T-helper 22 cell (primary cell): ENCODE measurements at places on chromosomes 5 and 9.

DNA sequence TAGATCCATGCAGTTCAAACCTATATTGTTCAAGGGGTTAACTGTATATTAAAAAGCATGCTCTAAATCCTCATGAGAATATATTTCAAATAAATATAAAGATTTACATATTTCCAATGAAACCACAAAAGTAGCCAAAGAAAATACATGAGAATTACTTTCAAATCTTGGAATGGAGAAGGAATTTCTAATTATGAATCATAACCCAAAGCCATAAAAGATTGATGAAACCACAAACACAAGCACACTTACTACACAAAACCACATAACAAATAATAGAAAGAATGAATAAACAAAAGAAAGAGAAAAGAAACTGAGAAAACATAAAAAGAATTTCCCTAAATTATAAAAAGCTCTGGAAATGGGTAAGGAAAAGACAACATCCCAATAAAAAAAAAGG is 16.0 kb downstream of the ERP44 start:
- no peak for DNase-seq

DNA sequence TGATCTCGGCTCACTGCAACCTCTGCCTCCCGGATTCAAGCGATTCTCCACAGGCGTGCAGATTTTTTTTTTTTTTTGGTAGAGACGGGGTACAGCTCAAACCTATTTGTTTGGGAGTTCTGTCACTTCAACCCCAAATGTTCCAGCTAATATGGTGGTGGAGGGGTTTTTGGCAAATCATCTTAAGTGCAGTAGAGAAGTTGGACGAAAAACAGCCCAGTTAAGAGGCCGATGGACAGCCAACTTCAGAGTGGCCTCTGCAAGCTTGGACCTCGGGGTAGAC is 756 bp upstream of the PRR7 start:
- DNase-seq = no peak

GRCh38 chr5:111116550-111116949 is 24.4 kb downstream of the WDR36 start:
- DNase-seq = no peak

GRCh38 chr5:114176356-114176755 is 185.5 kb upstream of the KCNN2 start:
- no peak for DNase-seq

- DNase-seq = no peak
These were observed 60.0 kb upstream of the DHFR start for GRCh38 chr5:80714570-80715298.

- no peak for DNase-seq
These were observed 27.3 kb downstream of the ANP32B start for GRCh38 chr9:98010445-98010844.

GRCh38 chr5:36607114-36607571 is 737 bp downstream of the SLC1A3 start:
- no peak for DNase-seq

GRCh38 chr5:143679777-143680176 is 132.2 kb upstream of the HMHB1 start:
- DNase-seq = no peak

GRCh38 chr5:36756848-36757247 is 119.7 kb upstream of the NIPBL start:
- DNase-seq = no peak

- no peak for DNase-seq
These were observed 166.6 kb downstream of the TSSK1B start for GRCh38 chr5:113268232-113268631.

GRCh38 chr5:148615644-148616275 is 38.6 kb downstream of the HTR4 start:
- DNase-seq = no peak

DNA sequence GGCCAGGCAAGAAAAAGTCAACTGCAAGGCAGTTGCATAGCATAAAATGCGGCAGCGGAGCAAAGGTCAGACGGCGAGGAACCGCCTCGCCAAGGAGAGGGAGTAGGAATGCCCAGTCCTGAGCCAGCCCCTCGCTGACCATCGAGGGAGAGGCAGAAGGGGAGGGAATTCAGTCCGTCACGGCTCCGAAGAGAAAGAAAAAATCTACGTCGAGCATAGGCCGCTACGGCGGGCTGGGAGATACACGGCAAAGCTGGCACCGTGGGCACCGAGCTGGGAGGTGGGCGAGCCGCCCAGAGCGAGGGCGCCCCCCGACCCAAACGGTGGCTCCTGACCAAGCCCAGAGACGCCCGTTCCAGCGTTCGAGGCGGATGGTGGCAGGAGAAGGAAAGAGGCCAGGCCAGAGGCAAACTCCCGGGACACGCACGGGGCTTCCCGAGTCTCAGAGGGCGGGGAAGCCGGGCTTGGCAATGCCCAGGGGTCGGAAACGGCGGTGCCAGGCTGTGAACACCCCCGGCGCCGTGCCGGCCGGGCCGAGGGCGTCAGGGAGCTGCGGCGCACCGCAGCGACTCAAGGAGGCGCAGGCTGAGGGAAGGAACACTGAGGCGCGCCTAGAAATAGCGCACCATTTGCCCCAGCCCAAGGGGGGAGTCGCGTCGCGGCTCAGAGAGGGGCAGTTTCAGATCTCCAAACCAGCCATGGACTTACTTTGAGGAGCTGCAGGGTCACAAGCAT is 518 bp downstream of the SPRY4 start:
- peak; percentile 2 for DNase-seq

DNA sequence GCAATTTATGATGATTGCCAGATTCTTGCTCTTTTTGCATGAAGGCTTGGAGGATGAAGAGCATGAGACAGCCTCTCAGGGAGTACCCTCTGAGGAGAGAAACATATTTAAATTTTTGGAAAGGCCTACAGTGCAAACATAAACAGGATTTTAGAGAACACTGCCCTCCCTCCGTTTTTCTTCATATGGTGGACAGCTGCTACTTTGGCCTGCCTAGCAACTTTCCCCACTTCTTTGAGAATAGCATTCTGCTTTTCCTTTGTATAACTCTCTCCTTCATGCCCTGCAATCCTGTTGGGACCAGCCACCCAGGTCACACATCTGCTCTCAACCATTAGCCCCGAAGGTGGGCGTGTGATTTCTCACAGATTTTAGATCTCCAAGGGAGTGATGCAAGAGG is 20.5 kb upstream of the TXN start:
- no peak for DNase-seq

DNA sequence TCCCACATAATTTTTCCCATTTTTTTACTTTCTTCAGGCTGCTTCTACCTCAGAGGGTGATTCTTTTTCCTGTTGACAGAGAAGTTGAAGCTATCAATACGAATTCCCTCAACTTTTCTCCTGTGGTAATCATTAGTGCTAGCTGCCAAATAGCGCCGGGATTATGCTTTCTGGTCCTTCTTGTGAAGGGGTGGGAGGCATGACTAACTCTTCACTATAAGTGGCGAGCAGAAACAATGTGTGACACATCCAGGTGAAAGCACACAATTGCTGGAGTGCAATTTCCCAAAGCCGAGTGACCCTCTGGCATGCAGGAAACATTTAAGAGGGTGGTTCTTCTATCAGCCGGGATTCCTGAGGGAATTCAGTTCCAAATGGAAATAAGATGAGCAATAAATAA is 56.0 kb downstream of the TRPC7 start:
- DNase-seq = no peak

DNA sequence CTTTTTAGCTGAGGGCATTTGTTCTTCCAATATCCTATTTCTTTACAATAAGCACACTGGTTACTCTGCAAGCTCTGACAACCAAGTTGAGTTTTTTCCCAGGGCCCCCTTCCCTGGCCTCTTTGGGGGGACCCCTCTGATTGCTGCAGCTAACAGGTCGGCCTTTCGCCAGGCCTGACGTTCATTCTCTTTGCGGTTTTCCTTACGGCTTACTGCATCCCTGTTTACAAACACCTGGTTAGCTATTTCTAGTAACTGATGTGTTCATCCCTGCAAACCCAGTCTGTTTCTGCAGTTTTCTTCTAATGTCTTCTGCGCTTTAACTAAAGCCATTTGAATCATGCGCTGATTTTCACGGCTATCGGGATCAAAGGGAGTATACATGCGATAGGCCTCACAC is 37.5 kb upstream of the PPP1R26 start:
- DNase-seq = no peak

DNA sequence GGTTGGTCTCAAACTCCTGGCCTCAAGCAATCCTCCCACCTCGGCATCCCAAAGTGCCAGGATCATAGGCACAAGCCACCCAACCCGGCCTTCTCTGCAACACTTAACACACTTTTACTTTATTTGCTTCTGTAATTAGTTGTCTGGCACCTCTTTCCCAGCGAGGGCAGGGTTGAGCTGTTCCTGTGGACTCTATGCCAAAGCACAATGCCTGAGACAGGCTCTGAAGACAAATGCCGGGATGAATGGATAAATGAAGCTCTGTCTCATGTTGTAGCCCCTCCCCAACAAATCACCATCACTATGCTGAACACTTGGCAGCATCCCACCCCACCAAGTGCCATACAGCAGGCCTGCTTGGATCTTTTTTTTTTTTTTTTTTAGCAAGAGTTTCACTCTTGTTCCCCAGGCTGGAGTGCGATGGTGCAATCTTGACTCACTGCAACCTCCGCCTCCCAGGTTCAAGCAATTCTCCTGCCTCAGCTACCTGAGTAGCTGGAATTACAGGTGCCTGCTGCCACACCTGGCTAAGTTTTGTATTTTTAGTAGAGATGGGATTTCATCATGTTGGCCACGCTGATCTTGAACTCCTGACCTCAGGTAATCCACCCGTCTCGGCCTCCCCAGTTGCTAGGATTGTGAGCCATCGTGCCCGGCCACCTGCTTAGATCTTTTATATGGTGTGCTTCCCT is 21.3 kb downstream of the GPX3 start:
- DNase-seq = no peak

DNA sequence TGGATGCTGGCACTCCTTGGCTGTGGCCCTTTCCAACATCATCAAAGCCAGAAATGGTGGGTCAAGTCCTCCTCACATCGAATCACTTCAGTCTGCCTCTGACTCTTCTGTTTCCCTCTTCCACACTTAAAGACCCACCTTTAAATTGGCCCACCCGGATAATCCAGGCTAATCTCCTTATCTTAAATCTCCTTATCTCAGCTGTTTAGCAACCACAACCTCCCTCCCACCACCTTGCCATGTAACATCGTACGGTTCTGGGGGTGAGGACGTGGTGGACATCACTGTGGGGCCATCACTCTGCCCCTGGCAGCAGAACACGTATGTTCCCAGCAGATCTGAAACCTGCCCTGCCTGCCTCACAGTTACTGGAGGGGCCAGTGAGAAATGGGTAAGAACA is 11.5 kb downstream of the IGFBPL1 start:
- no peak for DNase-seq

- DNase-seq = no peak
These were observed 41.9 kb downstream of the MOCS2 start for GRCh38 chr5:53067641-53068040.

DNA sequence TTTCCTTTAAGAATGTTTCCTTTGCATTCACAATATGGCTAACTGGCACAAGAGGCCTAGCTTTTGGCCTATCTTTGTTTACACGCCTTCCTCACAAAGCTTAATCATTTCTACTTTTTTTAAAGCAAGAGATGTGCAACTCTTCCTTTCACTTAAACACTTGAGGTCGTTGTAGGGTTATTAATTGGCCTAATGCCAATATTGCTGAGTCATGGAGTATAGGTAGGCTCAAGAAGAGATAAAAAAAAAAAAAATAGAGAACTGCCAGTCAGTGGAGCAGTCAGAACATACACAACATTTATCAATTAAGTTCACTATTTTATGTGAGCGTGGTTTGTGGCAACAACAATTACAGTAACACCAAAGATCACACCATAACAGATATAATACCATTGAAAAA is 5.9 kb downstream of the FKBP15 start:
- DNase-seq = no peak

GRCh38 chr5:108074626-108075025 is 307.3 kb downstream of the FBXL17 start:
- DNase-seq = no peak

DNA sequence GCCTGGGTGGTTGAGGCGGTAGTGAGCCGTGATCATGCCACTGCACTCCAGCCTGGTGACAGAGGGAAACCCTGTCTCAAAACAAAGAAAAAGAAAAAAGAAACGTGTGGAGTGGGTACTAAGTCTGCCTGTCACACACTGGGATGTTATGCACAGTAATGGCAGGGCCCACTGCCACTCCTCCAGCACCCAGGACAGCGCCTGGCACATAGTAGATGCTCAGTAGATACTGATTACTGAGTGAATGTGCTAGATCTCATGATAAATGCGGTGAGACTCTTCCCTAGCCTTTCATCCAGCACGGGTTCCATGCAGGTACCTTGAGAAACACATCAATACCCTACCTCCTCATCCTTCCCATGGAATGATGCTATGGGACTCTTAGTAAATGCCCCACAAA is 87.4 kb upstream of the HSPA9 start:
- no peak for DNase-seq

GRCh38 chr5:90845723-90846554 is 287.3 kb downstream of the ADGRV1 start:
- DNase-seq = no peak

- DNase-seq = no peak
These were observed 6.4 kb downstream of the CMBL start for GRCh38 chr5:10301266-10301665.

DNA sequence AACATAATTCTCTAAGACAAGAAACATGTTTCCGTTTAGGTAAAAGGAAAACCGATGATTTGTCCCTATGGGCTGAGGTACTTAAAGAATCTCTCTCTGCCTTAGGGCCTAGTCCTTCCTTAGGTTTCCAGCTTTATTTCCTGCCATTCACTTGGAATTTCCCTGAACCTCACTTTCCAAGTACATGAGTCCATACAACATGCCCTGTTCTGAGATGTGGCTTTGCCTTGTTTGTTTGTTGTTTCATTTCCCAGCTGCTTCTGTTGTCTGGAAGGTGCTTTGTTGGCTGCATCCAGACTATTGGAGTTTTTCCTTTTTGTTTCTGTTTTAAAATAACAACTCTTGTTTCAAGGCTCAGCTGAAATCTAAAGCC is 95.2 kb downstream of the ALDH1A1 start:
- no peak for DNase-seq

DNA sequence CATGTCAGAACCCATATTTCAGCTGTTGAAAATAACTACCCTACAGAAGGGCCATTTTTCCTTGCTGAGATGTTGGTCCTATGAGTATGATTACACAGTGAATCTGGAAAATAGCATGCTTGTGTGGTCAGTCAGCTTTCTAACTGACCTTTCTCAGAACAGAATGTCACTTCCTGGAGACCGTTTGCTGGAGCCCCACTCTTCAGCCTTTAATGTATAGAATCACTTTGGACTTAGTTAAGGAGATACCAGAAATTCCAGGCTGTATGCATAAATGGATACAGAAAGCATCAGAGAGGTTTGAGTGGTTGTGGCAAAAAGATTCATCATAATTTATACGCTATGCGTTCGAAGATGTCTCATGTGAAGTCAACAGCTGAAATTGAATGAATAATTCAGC is 488.1 kb downstream of the EBF1 start:
- DNase-seq = no peak

GRCh38 chr9:126151686-126152134 is 174.9 kb upstream of the MVB12B start:
- DNase-seq = no peak

DNA sequence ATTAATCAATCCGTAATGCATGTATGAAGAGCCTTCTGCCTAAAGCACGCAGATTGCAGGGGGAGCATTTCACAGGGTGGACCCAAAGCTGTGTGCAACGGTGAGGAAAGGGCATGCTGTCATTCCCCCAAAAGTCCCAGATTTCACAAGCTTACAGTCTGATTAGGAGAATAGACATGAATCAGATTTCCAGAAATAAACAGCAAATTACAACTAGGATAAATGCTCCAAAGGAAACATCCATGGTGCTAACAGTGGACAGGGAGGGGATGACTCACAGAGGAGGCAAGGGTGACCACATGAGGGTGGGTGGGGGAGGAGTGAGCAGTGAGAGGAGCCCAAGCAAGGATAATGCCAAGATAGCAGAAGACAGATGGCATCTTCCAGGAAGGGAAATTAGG is 258.4 kb upstream of the TAS2R1 start:
- no peak for DNase-seq

GRCh38 chr5:151682240-151682639 is 4.5 kb downstream of the SPARC start:
- no peak for DNase-seq
